Trophoblast cell (in vitro differentiated cells and primary cell): ENCODE measurements at places on chromosomes 3 and 15.

DNA sequence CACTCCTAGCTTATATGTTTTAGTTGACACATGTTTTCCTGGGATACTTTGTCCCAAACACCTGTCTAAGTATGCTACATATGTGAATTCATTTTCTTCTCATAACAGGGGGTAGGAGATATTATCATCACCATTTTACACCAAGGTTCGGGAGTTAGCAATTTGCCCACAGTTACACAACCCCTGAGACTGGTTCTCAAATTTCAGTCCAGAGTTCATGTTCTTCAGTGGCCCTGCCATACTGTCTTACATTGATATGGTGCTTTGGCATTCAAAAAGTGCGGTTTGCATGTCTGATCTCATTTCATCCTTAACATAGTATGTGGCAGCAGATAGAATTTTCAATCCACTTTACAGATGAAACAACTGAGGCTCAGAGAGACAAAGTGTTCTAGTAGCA is 38.4 kb downstream of the ROBO2 start:
- no peaks in the 10 kb centered on the region for H3K27me3 ChIP-seq
- H3K4me3 ChIP-seq = no peak overlapping the region
- no peaks in the 10 kb centered on the region for H3K36me3 ChIP-seq
- H3K27ac ChIP-seq = no peak overlapping the region
- no peak for DNase-seq
- H3K4me1 ChIP-seq = no peaks in the 10 kb centered on the region

GRCh38 chr15:51878446-51879386 is 49.3 kb downstream of the TMOD3 start:
- no peaks in the 10 kb centered on the region for H3K27me3 ChIP-seq
- H3K4me3 ChIP-seq = no peak overlapping the region
- H3K27ac ChIP-seq = no peak overlapping the region
- peaks cover 3% of the 10 kb centered on the region for H3K4me1 ChIP-seq
- peaks cover 6% of the 10 kb centered on the region for H3K36me3 ChIP-seq

GRCh38 chr3:86954747-86955146 is 36.2 kb downstream of the VGLL3 start:
- H3K27me3 ChIP-seq = no peaks in the 10 kb centered on the region
- DNase-seq = no peak
- no peaks in the 10 kb centered on the region for H3K36me3 ChIP-seq
- no peak overlapping the region for H3K4me3 ChIP-seq
- no peak overlapping the region for H3K27ac ChIP-seq

GRCh38 chr3:156750874-156751245 is 75.3 kb upstream of the LEKR1 start:
- H3K4me1 ChIP-seq = peaks cover 8% of the 10 kb centered on the region
- no peak overlapping the region for H3K27ac ChIP-seq
- H3K27me3 ChIP-seq = no peaks in the 10 kb centered on the region
- DNase-seq = no peak
- no peaks in the 10 kb centered on the region for H3K36me3 ChIP-seq

DNA sequence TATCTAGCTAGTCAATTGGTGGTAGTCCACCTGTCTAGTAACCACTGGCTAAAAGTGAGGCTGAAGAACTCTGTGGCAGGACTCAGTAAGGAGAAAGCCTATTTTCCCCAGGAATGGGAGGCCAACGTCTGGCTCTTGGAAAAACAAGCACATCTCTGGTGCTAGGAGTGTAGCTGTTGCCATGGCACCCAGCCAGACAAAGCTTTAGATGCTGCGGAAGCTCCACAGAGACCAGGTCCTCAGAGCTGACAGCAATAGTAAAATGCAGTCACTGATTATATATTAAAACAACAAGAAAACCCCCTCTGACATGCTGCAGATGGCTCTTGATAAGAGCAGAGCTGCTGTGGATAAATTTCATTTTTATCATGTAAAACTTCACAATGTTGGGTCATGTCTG is 124.9 kb upstream of the STRIT1 start:
- H3K36me3 ChIP-seq = no peaks in the 10 kb centered on the region
- H3K4me1 ChIP-seq = peaks cover under 1% of the 10 kb centered on the region
- H3K4me3 ChIP-seq = no peak overlapping the region
- DNase-seq = no peak

DNA sequence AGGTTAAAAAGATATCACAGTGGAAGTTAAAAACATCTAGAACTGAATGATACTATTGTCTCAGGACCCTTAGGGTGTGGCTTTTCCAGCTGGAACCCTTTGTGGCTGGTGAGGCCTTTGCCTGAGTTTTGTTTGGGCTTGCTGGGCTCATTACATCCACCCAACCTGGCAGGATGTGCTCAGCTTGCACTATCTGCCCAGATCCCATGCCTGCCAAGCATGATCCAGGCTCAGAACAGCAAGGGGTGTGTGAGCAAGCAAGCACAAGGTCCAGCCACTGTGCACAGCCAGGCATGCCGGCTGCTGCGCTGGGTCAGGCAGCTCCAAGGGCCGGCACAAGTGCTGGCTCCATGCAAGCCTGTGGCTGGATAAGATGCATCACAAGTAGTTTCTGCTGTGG is 512.7 kb upstream of the CDIN1 start:
- no peaks in the 10 kb centered on the region for H3K36me3 ChIP-seq
- DNase-seq = no peak
- no peak overlapping the region for H3K4me3 ChIP-seq
- H3K27ac ChIP-seq = no peak overlapping the region

- H3K27me3 ChIP-seq = no peaks in the 10 kb centered on the region
- H3K4me3 ChIP-seq = no peak overlapping the region
- no peak for DNase-seq
- no peak overlapping the region for H3K27ac ChIP-seq
- no peaks in the 10 kb centered on the region for H3K4me1 ChIP-seq
Measured at GRCh38 chr3:155504682-155505081, 211.2 kb upstream of the STRIT1 start.

- no peak overlapping the region for H3K27ac ChIP-seq
- H3K4me1 ChIP-seq = no peaks in the 10 kb centered on the region
- H3K36me3 ChIP-seq = no peaks in the 10 kb centered on the region
- no peak overlapping the region for H3K4me3 ChIP-seq
Measured at GRCh38 chr3:195245531-195245951, 25.4 kb downstream of the XXYLT1 start.

DNA sequence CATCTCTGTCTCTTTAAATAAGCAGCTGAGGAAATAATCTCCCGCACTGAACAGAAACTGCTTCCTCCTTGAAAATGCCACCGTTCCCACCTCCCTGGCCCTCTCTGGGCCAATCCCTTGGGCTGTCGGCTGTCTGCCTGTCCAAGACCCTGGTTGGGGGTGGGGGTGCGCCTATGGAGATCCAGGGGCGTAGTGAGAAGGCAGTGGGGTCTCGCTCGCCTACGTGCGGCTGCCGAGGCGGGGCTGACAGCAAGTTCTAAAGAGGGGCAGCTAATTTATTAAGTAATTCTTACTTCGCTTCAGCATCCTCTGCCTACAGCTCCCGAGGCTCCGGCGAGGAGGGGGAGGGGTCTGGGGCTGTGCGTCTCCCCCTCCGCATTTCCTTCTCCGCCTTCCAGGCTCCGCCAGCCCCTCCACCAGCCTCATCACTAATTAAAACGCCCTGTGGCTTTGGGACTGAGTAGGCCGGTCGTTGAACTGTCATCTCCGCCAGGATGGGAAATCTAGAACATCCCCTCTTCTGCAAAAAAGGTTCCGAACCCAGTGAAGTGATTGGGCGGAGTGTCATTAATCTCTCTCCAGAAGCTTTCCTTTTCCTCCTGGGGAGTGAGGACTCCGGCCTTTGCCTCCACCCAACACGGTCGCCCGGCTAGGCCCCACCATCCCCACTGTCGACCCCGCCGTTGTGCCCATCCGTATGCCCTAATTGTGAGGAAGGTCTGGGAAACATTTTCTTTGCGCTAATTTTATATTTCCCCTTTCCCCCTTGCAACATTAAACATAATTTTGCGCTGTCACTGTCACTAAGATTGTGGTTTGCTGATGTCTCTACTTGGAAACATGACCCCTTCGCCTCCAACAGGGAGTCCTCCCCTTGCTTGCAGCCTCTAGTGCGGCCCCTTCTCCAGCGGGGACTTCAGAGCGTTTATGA is 16.9 kb downstream of the NR2F2 start:
- no peak overlapping the region for H3K27ac ChIP-seq
- no peak for DNase-seq
- H3K4me1 ChIP-seq = peaks cover 19% of the 10 kb centered on the region
- H3K4me3 ChIP-seq = no peak overlapping the region
- H3K36me3 ChIP-seq = peaks cover 34% of the 10 kb centered on the region
- peaks cover 19% of the 10 kb centered on the region for H3K27me3 ChIP-seq

DNA sequence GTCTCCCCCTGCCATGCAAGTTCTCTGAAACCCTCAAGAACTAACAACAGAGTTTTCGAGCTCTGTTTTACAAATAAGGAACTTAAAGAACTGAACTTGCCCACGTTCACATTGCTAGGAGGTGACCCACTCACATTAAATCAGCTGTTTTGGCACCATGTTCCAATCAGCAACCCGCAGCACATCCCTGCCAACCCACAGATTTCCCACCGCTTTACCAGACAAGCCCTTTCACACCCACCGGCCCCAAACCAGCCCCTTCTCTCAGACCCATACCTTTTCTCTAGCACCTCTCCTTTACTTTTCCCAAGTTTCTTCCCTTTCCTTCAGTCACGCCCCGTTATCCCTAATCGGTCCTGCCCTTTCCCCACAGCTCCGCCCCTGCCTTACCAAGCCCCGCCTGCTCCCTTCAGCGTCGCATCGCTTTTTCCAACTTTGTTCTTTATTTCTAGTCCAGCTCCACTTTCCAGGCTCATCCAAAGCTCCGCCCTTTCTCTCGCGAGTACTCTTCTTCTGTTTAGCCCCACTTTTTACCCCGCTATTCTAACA is 804 bp upstream of the BRPF1 start:
- peaks cover 10% of the 10 kb centered on the region for H3K4me1 ChIP-seq
- H3K27me3 ChIP-seq = no peaks in the 10 kb centered on the region
- H3K27ac ChIP-seq = peak overlapping the region; percentile 77
- peaks cover 12% of the 10 kb centered on the region for H3K36me3 ChIP-seq
- H3K4me3 ChIP-seq = peak overlapping the region; percentile 62
- DNase-seq = no peak

- H3K27ac ChIP-seq = no peak overlapping the region
- H3K36me3 ChIP-seq = peaks cover 6% of the 10 kb centered on the region
- DNase-seq = no peak
- H3K4me1 ChIP-seq = no peaks in the 10 kb centered on the region
- no peaks in the 10 kb centered on the region for H3K27me3 ChIP-seq
Measured at GRCh38 chr15:78035321-78035751, 42.2 kb downstream of the TBC1D2B start.

DNA sequence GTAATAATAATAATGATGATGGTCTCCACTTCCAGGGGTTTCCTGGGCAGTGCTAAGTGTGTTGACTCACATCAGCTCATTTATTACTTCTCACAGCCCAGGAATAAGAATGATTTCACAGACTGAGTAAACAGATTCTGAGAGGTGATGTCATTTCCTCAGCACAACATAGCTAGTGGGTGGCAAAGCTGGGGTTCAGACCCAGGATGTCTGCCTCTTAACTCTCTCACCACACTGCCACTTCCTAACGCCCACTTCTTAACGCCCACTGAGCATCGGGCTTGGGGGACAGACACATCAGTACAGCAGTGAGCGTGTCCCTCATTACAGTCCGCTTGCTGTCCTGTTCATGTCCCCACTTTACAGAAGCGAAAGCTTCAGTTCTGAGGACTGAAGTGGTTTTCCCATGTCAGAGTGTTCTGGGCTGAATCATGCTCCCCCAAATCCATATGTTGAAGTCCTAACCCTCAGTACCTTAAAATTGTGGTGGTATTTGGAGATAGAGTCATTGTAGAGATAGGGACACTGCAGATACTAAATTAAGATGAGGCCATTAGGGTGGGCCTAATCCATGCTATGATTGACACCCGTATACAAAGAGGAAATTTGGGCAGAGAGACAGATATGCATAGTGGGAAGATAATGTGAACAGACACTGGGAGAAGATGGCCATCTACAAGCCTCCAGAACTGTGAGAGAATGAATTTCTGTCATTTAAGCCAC is 68.0 kb downstream of the ATP2B2 start:
- no peaks in the 10 kb centered on the region for H3K36me3 ChIP-seq
- no peak for DNase-seq
- H3K4me3 ChIP-seq = peak overlapping the region; percentile 23
- H3K27me3 ChIP-seq = no peaks in the 10 kb centered on the region

DNA sequence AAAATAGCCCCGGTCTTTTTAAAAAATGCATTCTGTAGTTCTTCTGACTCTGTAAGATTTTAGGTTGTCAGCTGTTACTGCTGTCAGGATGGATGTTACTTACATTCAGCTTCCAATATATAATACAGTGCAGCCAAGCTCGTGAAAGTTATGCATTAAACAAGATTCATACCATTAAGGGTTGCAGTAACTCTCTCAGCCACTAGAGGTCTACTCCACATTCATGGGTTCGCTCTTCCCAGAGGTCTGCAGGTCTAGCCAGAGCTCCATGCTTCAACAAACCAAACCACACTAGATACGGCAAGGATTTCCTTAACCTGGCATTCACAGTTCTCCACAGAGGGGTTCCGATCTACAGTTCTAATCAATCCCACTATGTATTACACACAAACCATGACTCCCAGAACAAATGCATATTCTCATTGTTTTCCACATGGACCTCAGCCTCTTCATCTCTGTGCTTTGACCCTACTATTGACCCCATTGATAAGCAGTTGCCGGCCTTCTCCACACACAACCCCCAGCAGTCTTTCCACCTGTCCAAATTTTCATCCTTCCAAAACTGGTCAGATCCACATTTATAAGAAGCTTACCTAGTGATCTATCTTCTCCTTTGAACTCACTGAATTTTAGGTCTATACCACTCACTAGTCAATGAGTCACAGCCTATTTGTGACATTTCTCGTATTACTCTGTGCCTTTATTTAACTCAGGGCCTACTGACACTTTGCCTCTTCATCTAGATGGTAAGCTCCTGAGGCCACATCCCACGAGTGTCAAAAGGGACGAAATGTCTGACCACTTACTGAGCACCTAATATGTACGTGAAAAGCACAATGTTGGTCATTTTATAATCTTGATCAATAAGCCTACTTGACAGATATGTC is 33.7 kb downstream of the RORA start:
- no peaks in the 10 kb centered on the region for H3K4me1 ChIP-seq
- H3K27me3 ChIP-seq = no peaks in the 10 kb centered on the region
- DNase-seq = peak; percentile 63
- H3K36me3 ChIP-seq = no peaks in the 10 kb centered on the region

- H3K4me1 ChIP-seq = no peaks in the 10 kb centered on the region
- no peaks in the 10 kb centered on the region for H3K36me3 ChIP-seq
- DNase-seq = no peak
- H3K27ac ChIP-seq = no peak overlapping the region
- no peaks in the 10 kb centered on the region for H3K27me3 ChIP-seq
- no peak overlapping the region for H3K4me3 ChIP-seq
Measured at GRCh38 chr3:99232696-99233095, 331.2 kb upstream of the DCBLD2 start.

DNA sequence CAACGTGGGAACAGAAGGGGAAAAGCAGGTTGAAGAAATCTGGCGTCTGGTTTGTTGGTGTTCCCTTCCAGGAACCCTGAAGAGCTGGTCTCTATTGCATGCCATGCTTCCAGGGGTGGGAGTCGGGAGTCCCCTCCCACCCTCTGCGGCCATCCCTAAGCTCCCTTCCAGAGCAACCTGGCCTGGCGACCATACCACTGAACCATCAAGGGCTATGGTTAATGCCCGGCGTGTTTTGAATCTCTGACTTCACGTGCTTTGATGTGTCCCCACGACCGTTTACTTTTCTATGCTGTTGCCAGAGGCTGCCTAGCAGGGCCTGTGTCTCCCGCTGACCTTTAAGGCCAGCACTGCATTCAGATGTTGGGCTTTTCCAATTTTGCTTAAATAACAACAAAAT is 696 bp upstream of the SNRK start:
- H3K36me3 ChIP-seq = no peaks in the 10 kb centered on the region
- DNase-seq = no peak
- H3K27ac ChIP-seq = no peak overlapping the region
- H3K27me3 ChIP-seq = no peaks in the 10 kb centered on the region
- no peak overlapping the region for H3K4me3 ChIP-seq
- H3K4me1 ChIP-seq = peaks cover 7% of the 10 kb centered on the region
